ENCODE measurements at places on chromosomes 5 and 9. TPM values are rescaled to one million over a fixed set of nuclear protein-coding genes. Genes with fewer than 3 reads are reported as not detected.

DNA sequence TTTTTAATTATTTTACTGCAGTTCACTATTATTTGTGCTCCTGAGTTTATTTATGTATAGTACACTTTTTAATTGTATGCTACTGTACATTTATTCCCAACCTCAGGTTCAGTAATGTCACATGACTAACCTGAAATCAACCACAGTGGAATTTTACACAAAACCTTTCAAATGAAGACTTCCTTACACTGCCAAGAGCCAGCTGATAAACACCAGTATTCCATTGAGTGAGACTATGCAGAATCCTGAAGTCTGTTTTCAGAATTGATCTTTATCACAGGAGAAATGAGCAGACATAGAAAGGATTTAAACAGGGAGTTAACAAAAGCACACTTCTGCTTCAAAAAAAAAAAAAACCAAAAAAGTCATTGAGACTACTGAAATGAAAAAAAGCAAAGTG is 219.5 kb downstream of the PRR16 start:
- no peaks in the 10 kb centered on the region for H3K4me1 ChIP-seq
- no peak for DNase-seq
- no peaks in the 10 kb centered on the region for H3K27me3 ChIP-seq
- H3K4me3 ChIP-seq = no peak overlapping the region
- no peaks in the 10 kb centered on the region for H3K36me3 ChIP-seq
- H3K27ac ChIP-seq = no peak overlapping the region

DNA sequence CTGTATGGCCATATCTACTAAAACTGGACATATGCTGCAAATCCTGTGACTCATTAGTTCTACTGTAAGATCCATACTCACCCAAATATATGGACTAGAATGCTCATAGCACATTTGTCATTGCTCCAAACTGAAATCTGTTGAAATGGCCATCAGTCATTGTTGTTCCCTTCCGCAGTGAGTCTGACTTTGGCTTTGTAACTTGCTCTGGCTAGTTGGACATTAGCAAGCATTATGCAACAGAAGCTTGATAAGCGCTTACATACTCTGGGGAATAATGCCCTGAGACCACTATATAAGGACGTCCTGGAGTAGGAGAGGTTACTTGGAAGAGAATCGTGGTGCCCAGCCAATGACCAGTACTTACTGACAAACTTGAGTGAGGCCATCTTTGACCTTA is 9.0 kb downstream of the KIAA1958 start:
- no peaks in the 10 kb centered on the region for H3K36me3 ChIP-seq
- no peak for DNase-seq
- no peaks in the 10 kb centered on the region for H3K27me3 ChIP-seq
- H3K4me3 ChIP-seq = no peak overlapping the region

GRCh38 chr5:132342291-132343180 is 27.0 kb upstream of the SLC22A5 start:
- H3K27ac ChIP-seq = no peak overlapping the region
- H3K27me3 ChIP-seq = no peaks in the 10 kb centered on the region
- no peak for DNase-seq
- no peaks in the 10 kb centered on the region for H3K4me1 ChIP-seq

GRCh38 chr5:168430296-168430695 is 56.0 kb upstream of the RARS1 start:
- no peak overlapping the region for H3K27ac ChIP-seq
- no peaks in the 10 kb centered on the region for H3K27me3 ChIP-seq
- H3K4me1 ChIP-seq = no peaks in the 10 kb centered on the region
- DNase-seq = no peak
- no peaks in the 10 kb centered on the region for H3K36me3 ChIP-seq
- no peak overlapping the region for H3K4me3 ChIP-seq

DNA sequence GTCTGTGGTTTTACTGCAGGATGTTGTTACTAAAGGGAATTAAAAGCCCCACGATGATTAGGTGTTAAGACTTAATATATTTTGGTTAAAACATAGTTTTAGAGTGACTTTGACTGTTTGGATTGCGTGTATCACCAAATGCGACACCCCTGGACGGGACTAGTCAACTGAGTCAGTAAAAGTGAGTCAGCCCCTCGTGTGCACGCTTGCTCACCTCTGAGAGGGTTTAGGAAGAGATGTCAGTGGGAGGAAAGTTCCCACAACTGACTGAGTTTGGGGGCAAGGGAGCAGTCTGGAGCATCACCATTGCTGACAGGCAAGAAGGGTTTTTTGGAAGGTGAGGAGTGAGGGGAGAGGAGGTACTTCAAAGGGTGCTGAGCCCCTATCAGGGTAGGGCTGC is 14.4 kb upstream of the DMRT3 start:
- peaks cover 37% of the 10 kb centered on the region for H3K27me3 ChIP-seq
- H3K36me3 ChIP-seq = no peaks in the 10 kb centered on the region
- H3K4me1 ChIP-seq = no peaks in the 10 kb centered on the region
- H3K27ac ChIP-seq = no peak overlapping the region
- no peak for DNase-seq
- H3K4me3 ChIP-seq = no peak overlapping the region

GRCh38 chr5:36658038-36658756 is 51.8 kb downstream of the SLC1A3 start:
- DNase-seq = no peak
- H3K4me1 ChIP-seq = peaks cover 14% of the 10 kb centered on the region
- H3K36me3 ChIP-seq = no peaks in the 10 kb centered on the region
- H3K4me3 ChIP-seq = no peak overlapping the region

Gene MCTP1
- 1.2 TPM for total RNA-seq

Gene FBN2
- total RNA-seq = 16.2 TPM
